ENCODE measurements at places on chromosomes 5 and 9.

- no peak for DNase-seq
Observed at GRCh38 chr5:96232602-96233001, 200.4 kb downstream of the PCSK1 start.

DNA sequence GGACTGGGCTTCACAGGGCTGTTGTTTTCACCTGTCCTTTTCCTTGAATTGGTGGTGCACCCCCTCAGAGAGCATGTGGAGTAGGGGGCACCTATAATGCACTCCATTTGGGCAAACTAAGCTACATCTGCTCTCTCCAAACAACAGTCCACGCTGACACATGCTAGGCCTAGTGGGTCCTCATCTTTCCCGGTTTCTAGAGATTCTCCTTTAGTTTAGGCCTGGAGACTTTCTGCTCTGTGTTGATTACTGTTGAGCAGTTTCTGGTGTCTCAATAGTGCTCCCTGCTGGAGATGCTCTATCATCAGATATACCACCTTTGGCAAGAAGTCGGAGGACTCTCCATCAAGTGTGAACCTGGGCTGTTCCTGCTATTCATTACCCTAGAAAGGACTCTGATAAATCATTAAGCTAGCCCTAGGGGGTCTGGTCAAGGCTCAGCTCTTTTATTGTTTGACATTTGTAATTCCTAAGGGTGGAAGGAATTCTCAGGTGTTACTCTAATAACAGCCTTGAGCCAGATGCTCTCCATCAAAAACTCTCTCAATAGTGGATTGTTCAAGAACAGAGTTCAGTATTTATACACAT is 64.0 kb upstream of the FYB1 start:
- peak; percentile 55 for DNase-seq

- no peak for DNase-seq
Observed at GRCh38 chr5:6184481-6184880, 193.9 kb downstream of the MED10 start.

DNA sequence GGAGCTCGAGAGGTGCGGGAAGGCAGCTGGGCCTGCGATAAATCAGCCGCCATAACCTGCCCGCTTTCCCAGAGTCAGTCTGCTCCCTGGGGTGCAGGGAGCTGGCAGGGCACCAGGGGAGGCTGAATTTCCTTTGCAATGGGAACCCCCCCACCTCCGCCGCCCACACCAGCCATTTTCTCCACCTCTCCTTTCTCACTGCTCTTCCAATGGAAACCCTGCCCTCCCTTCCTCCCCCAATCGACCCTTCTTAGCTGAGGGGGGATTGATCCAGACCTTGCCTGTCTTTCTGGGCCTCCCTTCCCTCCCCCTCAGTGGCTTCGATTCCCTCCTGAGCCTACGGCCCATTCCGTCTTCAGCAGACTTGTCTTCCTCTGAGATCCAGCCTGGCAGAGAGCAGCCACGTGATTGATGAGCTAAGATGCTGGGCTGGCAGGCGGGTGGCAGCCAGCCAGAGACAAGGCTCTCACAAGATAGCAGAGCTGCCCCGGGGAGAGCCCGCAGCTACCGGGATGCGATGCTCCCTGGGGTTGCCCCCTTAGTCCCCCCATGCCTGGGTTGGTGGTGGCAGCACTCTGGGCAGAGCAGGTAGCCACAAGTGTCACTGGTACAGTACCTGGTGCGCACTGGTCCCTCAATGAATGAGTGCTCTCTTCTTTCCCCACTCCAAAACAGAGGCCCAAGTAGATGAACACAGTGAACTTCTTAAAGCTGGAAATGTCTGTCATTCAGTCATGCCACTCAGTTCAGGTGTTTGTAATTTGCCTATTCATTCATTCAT is 53.7 kb upstream of the FABP6 start:
- DNase-seq: peak; percentile 95

DNA sequence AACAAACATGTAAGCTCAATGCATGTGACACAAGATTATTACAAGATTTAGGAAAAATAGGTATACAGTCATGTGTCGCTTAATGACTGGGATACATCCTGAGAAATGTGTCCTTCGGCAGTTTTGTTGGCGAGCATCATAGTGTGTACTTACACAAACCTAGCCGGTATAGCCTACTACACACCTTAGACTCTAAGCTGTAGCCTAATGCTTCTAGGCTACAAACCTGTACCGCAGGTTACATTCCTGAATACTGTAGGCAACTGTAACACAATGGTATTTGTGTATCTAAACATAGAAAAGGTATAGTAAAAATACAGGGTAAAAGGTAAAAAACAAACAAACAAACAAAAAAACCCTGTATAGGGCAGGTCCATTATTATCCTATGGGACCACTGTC is 27.7 kb downstream of the MSX2 start:
- no peak for DNase-seq

DNA sequence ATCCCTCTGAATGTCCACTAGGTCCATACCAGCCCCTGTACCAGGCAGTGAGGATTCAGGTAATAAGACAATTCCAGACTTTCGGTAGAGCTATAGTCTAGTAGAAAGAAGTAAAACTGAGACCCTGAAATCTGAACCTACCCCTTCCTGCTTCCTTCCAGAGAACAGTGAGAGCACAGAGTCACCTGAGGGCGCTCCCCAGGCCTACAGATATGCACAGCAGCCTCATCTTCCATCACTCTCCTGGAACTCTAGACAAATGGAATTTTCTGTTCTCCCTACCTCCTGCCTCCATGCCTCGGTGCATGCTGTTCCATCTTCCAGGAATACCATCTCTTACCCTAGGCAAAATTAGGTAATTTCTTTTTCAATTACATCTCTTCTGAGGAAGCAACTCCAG is 3.1 kb upstream of the GNA14 start:
- no peak for DNase-seq

GRCh38 chr5:74127381-74128320 is 501.7 kb downstream of the ARHGEF28 start:
- DNase-seq: peak; percentile 21

DNA sequence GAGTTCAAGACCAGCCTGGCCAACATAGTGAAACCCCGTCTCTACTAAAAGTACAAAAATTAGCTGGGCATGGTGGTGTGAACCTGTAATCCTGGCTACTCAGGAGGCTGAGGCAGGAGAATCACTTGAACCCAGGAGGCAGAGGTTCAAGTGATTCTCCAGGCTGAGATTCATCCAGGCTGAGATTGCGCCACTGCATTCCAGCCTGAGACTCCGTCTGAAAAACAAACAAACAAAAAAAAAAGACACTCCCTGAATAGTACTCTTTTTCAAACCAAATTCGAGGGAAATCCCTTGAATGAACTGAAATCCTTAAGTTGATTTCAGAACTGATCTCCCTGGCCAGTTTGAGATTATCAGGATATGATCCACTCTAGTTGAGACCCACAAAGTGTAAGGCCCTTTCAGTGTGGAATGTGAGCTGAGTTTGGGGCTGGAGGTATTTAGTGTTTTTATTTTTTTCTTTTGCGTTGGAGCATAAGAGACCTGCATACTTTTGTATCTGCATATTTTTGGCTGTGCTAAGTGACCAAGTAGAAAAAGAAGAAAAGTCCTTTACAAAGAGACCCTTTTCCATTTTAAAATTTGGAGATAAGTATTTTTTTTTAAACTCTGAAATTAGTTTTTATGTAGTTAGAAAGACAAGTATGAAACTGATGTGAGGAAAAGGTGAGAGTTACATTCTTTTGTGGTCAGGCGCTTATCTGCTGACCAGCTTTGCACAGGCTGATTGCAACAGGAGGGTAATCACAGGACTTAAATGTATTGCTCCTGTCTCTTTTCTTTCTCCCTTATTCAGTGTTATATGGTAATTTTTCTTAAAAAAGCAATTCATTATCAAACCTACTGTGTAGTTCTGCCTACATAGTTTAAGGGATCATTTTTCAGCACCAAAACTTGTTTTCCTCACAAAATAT is 42.9 kb downstream of the TMEFF1 start:
- DNase-seq: no peak

GRCh38 chr5:36041537-36041845 is 25.2 kb downstream of the UGT3A2 start:
- no peak for DNase-seq

GRCh38 chr9:84711936-84712335 is 42.4 kb downstream of the NTRK2 start:
- no peak for DNase-seq

DNA sequence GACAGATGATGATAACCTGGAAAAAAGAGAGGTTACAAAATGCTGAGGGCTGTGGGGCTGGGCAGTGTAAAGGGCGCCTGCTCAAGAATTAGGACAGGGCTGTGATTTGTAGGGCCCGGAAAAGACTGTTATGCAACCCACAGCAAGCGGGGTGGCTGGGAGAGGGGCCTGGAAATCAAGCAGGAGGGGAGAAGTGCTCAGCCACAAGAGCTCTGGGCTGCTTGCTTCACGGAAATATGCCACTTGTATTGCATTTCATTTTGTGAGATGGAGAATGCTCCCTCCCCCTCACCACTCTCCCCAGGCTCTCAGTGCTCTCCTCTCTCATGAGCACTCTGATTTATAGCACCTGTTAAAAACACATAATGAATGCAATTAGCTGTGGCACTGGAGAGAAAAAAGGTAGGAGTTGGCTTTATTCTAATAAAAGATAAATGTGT is 8.4 kb upstream of the HAND1 start:
- DNase-seq: no peak

DNA sequence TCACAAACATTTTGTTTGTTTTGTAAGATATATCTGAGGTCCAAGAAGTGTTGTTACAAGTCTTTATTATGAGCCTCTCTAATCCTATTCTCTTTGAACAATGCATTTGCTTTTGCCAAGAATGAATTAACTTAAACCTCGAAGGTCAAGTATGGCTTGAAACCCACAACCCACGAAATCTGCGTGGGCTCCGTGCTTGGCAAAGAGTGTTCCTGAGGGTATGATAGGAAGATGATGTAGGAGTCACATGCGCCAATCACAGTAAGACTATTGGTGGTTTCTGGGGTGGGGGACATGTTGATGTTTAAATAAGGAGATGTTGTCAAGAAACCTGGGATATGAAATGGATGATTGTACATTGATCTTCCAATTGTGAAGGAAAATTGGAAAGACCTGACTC is 330.8 kb upstream of the RFX3 start:
- DNase-seq: no peak

GRCh38 chr9:119370816-119371215 is 1.6 kb upstream of the BRINP1 start:
- peak; percentile 71 for DNase-seq

GRCh38 chr5:3400659-3401058 is 195.0 kb upstream of the IRX1 start:
- no peak for DNase-seq

DNA sequence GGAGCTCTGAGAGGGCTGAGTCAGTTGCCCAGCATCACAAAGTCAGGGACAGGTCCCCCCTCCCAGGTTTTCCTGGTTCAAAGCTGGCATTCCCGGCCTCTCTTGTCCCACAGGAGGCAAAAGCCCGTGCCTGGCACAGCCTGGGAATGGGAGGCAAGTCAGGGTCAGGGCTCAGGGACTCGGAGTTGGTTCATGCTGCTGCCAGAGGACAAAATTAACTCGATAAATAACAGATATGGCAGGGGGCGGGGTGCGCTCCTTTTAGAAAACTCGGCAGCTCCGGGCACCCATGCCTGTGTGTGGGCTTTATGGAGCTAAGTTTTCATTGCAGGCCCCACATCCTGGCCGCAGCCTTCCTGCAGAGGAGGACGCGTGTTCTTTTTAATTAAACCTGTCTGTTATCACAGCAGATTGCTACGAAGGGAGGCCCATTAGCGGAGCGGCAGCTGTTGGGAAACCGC is 62.8 kb upstream of the LMX1B start:
- DNase-seq: no peak

DNA sequence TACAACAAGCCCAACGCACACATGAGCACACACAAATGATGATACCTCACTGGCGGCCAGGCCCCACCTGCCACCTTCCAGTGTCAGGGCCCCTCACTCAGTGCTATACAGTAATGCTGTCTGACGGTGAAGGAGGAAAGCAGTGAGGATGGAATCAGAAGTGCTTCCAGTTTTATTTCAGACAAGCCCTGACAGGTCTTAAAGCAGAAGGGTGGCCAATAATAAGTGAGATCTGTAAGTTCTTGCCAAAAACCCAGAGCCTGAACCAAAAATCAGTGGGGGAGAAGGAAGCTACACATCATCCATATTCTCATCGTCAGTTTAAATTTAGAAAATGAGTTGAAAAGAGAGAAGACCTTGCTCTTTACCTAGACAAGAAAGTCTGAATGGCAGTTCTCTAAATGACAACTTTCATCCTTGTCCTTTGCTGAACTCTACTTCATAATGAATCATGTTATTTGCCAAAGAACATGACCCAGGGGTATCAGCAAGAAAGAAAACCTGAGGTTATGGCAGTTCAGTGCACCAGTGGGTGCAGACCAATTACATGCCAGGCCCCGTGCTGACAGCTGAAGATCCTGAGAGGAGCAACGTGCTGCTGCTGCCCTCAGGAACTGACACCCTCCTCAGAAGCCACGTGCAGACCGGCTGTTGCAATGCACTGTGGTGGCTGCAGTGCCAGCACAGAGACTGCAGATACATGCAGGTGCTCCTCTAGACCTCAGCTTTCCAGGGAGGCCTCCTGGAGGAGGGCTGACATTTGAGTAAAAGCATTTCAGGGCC is 118.7 kb downstream of the DROSHA start:
- no peak for DNase-seq

DNA sequence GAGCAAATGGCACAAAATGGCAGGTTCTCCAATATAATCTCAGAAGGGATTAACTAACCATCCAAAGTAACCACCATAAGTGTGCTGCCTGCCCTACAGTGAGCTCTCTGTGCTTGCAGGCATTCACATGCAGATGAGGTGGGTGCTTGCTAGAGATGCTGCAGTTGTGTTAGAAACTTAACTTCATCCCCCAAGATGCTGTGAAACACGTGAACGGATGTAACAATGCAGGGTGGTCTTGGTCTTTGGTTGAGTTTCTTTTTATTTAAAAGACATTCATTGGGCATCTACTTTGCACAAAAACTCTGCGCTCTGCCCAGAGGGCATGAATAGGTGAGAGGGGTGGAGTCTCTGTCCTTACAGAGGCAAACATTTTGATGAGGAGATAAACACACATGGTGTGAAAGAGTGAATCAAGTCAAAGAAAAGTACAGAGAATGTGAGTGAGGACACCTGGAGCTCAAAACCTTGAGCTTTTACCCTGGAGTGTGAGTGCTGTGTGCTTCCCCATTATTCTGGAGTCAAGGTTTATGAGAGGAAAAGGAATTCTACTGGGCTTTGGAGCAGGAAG is 143.9 kb upstream of the DAP start:
- no peak for DNase-seq
